ENCODE measurements at places on chromosomes 6 and 20. TPM values are rescaled to one million over a fixed set of nuclear protein-coding genes. Genes with fewer than 3 reads are reported as not detected.

DNA sequence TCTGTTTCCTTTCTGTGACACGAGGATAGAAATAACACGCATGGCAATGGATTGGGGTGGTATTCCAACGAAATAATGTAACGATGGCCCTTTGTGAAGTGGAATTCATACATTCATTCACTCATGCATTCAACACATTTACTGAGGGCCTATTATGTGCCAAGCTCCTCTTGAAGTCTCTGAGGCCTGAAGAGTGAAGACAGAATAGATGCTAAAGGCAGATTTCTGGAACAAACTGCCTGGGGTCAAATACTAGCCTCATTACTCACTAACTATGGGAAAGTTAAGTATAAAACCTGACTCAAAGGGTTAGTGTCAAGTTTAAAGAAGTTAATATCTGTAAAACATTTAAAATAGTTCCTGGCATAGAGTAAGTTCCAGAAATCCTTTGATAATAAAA, 279.6 kb upstream of the SULF2 start:
- no peaks in the 10 kb centered on the region for H3K36me3 ChIP-seq
- H3K4me3 ChIP-seq: no peak overlapping the region
- H3K4me1 ChIP-seq: no peaks in the 10 kb centered on the region
- H3K27ac ChIP-seq: no peak overlapping the region
- no peaks in the 10 kb centered on the region for H3K27me3 ChIP-seq

DNA sequence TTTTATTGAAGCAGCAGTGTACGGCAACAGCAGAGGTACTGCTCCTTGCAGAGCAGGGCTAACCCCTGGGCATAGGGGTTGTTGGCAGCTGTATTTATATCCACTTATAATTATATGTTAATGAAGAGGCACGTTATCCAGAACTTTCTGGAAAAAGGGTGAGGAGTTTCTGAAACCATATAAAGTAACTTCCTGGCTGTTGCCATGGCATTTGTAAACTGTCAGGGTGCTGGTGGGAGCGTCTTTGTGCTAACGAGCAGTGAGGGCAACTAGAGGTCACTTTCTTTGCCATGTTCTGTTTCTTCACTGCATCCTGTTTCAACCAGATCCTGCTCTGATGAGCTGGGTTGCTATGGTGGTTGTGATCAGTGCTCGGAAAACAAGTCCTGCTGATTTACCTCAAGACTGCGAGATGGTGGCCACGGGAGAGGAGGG, 11.1 kb upstream of the ARFGEF2 start:
- no peaks in the 10 kb centered on the region for H3K4me1 ChIP-seq
- no peak for DNase-seq
- H3K27me3 ChIP-seq: no peaks in the 10 kb centered on the region
- no peak overlapping the region for H3K27ac ChIP-seq

GRCh38 chr20:22576733-22577514, 7.4 kb downstream of the FOXA2 start:
- no peak overlapping the region for H3K4me3 ChIP-seq
- H3K27ac ChIP-seq: no peak overlapping the region
- H3K36me3 ChIP-seq: peaks cover 5% of the 10 kb centered on the region
- H3K27me3 ChIP-seq: peaks cover 80% of the 10 kb centered on the region
- H3K4me1 ChIP-seq: peaks cover 2% of the 10 kb centered on the region

DNA sequence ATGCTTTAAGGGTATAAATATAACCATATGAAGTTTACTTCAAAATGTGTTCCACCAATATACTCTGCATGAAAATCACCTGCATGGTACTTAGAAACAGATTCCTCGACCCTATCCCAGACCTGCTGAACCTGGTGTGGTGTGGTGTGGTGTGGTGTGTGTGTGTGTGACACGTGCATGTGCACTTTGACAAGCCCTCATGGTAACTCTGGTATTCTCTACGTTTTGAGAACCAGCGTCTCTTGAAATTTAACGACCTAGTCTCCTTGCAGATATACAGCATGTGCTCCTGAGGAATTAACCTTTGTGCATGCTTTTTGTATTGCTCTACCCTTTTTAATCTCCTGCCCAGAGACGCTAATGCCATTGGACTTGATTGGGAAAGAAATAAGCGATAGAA, 29.5 kb downstream of the GGTLC1 start:
- no peak overlapping the region for H3K4me3 ChIP-seq
- peaks cover 5% of the 10 kb centered on the region for H3K27me3 ChIP-seq
- peaks cover 2% of the 10 kb centered on the region for H3K36me3 ChIP-seq

PGC gene
- total RNA-seq: not detected

LGSN gene
- total RNA-seq: not detected

Measured in activated naive CD4-positive, alpha-beta T cell treated with anti-CD3 and anti-CD28 coated beads for 36 hours (primary cell).